ENCODE measurements at places on chromosomes 12 and 14. TPM values are rescaled to one million over a fixed set of nuclear protein-coding genes. Genes with fewer than 3 reads are reported as not detected.

OAS2 gene
- total RNA-seq = 0.30 TPM

- DNase-seq = no peak
These were observed 574 bp downstream of the GLRX5 start for GRCh38 chr14:95535226-95536021.

DNA sequence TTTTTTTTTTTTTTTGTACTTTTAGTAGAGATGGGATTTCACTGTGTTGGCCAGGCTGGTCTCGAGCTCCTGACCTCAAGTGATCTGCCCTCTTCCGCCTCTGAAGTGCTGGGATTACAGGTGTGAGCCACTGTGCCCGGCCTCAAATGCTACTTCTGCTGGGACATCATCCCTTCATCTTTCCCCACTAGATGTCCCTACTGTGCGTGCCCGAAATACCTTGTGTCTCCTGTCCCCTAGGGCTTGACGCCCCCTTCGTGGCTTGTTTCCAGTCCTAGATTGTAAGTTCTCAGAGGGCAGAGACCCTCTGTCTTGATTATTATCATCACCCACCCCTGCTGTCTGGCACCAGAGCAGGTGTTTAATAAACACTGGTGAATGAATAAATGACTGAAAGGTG is 14.9 kb downstream of the CCDC63 start:
- DNase-seq = no peak

GRCh38 chr12:81811778-81812125 is 52.6 kb upstream of the PPFIA2 start:
- DNase-seq = peak; percentile 23

- DNase-seq = peak; percentile 57
These were observed 72.1 kb upstream of the RTL1 start for GRCh38 chr14:100975671-100976070.

LRRC74A gene
- total RNA-seq = not detected

GRCh38 chr14:29759521-29760340 is 167.9 kb downstream of the PRKD1 start:
- DNase-seq = no peak

- DNase-seq = no peak
These were observed 19.1 kb downstream of the SIX4 start for GRCh38 chr14:60705100-60705499.

GRCh38 chr14:22542360-22542759 is 46.7 kb downstream of the DAD1 start:
- DNase-seq = no peak

DNA sequence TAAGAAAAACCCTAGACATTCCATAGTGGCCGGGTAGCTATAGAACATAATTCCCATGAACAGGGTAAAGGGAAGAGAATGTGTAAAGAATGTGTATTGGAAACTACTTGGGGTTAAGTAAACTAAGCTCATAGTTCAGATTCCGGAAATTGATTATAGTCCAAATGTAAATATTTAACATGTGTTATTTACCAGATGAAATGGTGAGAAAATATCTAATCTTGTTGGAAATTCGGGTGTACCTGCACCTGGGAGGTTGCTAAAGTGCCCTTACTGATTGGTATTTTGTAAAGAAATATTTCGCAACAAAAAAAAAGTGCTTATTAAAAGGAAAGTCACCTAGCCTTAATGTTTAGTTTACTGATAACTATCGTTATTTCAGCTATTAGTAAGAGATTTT is 14.4 kb downstream of the RASSF9 start:
- peak; percentile 71 for DNase-seq

- no peak for DNase-seq
These were observed 261.4 kb downstream of the DIO2 start for GRCh38 chr14:79949906-79950305.

GRCh38 chr14:69682621-69683263 is 71.3 kb downstream of the SUSD6 start:
- DNase-seq = no peak

DNA sequence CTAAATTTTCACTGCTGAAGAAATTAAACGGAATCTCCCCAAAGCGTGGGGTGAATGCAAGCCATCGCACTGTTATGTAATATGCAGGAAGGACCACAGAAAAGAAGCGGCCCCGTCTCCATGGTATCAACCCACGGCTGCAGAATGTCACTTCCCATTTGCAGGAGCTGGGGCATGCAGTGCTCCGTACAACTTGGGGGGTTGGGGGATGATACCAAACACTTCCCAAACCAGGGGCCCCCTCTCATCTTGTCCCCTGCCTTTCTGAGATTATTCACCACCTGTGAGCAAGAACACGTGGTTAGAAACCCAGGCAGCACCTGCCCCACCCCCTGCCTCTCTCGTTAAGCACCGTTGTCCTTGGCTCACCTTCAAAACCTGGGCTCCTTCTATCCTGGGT is 505.1 kb upstream of the TMEM132C start:
- DNase-seq = no peak

- DNase-seq = peak; percentile 12
These were observed 22.4 kb upstream of the LRRC10 start for GRCh38 chr12:69633061-69633460.

- DNase-seq = peak; percentile 80
These were observed at the start of gene ZDHHC17 for GRCh38 chr12:76763746-76764675. ZDHHC17 (plus strand) TSS chr12:76764115; CDS start chr12:76764237, 122 bp downstream.

DNA sequence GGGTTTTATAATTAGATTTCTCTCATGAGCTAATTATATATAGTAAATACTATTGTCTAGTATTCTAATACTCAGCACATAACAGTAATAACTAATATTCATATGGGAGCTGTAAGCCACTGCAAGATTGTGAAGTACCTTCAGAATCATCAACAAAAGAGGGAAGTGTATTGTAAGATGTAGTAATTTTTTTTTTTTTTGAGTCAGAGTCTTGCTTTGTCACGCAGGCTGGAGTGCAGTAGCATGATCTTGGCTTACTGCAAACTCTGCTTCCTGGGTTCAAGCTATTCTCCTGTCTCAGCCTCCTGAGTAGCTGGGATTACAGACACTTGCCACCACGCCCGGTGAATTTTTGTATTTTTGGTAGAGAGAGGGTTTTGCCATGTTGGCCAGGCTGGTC is 3.1 kb downstream of the GPR33 start:
- no peak for DNase-seq

POTEM gene
- total RNA-seq = not detected

DNA sequence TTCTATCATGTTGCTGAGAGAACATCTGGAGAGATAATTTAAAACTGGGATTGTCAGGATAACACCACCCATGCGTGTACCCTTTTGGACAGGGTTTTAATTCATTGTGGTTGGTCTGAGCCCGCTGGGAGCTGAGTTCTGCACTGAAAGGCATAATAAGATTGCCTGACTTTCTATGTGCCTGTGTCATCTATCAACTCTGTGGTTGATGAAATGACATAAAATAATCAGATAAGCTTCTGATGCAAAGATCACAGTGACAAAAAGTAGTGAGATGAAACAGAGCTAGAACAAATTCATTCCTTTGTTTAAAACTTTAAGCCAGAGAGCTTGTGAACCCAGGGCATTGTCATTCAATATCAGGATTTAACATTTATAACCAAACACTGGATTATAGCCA is 98.7 kb downstream of the BBS10 start:
- DNase-seq = no peak

GRCh38 chr12:3313675-3314663 is 177.0 kb upstream of the PRMT8 start:
- DNase-seq = no peak

SPATA7 gene
- total RNA-seq = 19.1 TPM

- DNase-seq = peak; percentile 75
These were observed 82.9 kb downstream of the SPATA7 start for GRCh38 chr14:88468406-88468805.

- peak; percentile 58 for DNase-seq
These were observed 20.8 kb downstream of the CKAP4 start for GRCh38 chr12:106226884-106227640.

AQP5 gene
- not detected for total RNA-seq

DNA sequence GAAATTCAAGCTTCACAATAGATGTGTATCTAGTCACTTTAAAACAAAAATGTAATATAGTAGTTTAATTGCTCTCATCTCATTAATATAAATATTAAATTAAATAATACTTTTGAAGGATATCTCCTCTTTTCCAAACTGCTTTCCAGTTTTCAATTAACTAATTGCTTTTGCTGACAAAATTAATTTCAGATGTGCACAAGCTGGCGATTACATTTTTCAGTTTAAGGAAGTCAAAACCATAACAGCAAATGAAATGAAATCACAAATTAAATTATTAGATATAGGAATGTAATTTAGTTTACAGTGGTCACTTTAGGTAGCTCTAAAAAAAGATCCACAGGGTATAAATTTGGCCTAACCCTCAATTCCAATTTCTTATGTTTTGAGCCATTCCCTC is 362.1 kb downstream of the SLC6A15 start:
- no peak for DNase-seq

DNA sequence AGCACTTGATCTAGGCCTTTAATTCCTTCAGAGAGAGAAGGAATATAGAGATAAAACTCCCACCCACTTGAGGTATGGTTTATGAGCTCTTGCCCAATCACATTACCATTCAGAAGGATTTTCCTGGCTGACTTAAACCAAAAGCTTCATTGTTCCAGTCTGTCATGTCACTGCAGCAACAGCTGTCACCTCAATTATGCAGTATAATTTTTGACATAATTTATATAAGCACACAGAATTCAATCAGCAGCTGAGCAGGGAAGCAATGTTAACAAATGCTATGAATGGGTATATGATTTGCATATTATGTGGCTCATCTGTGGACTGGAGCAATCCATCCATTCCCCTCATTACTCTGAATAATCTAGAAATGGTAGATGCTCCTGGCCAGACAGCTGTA is 40.3 kb downstream of the CBX5 start:
- DNase-seq = no peak

DNA sequence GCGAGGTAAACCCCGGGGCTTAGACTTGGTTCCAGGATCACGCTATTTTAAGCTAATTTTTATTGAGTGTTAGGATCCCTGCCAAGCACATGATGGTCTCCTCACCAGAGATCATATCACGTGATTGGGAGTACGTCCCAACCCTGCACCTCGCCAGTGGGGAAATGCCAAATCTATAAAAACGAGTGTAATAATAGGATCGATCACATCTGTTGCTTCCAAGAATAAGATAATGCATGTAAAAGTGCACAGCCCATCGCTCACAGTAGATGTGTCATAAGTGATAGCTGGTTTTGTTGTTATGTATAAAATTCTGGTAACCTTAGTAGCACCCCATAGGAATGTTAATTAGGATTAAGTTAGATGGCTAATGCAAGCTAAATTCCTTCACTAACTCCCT is 581.0 kb upstream of the TMEM132C start:
- DNase-seq = no peak

PLCZ1 gene
- total RNA-seq = 0.69 TPM

DNA sequence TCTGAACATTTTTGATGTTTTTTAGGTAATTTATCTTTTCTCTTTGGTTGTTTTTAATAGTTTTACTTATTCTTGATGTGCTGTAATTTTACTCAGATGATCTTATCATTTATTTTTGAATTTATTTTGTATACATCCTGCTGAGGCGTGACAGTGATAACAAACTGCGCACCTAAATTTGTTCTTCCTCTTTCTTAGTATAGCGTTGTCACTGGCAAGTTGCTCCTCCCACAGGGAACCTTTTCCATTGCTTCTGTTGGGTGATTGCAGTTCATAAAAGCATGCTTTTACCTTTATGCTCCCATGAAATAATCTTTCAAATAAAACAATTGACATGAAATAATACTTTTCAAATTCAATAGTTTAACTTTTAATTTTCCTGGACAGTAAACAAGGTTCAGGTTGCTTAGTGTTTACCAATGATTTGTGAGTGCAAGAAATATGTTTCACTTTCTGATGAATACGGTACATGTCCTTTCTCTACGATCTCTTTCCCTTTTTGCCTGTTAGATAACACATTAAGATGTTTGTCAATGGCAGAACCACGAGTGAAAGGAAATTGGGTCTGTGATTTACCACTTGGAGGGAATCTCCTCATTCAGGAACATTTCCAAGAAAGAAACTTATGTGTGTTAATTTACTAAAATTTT is 223.3 kb downstream of the CCDC91 start:
- DNase-seq = no peak

- peak; percentile 62 for DNase-seq
These were observed 502.2 kb upstream of the USP15 start for GRCh38 chr12:61757831-61758505.

DNA sequence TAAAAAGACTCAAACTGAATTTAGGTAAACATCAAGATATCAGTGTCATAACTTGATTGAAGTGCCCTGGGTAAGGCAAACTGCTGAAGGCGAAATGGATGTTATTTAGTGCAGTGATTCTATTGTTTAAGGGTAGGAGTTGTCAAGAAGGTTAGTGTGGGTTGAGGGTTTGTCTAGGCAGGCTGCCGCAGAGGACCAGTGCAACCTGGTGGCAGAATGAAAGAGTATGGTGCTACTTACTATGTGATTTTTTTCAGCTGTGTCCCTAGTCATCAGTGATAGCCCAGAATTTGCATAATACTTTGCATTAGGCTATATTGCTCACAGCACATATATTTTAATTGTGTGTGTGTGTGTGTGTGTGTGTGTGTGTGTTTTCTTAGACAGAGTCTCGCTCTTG is 1127.0 kb downstream of the GALC start:
- no peak for DNase-seq

DENND5B gene
- 9.2 TPM for total RNA-seq

DNA sequence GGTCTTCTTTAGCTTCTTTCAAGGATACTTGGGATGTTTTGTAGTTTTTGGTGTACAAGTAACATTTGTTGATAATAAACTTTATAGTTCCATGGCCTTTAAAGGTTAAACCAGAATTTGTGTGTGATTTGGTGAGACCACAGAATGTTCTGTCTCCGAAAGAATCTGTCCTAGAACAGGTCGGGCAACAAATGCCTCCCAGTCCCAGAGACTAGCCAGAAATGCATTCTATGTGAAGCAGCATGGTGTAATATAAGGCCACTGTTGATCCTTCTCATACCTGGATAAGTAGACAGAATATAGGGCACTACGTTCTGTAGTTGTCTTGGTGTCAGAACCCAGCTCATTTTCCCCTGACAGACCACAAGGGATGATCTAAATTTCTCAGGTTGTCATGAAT is 10.0 kb downstream of the STYK1 start:
- no peak for DNase-seq
